ENCODE measurements at places on chromosomes 1 and 21.

- no peak for DNase-seq
These were observed 346.6 kb downstream of the ZNF326 start for GRCh38 chr1:90341516-90341915.

DNA sequence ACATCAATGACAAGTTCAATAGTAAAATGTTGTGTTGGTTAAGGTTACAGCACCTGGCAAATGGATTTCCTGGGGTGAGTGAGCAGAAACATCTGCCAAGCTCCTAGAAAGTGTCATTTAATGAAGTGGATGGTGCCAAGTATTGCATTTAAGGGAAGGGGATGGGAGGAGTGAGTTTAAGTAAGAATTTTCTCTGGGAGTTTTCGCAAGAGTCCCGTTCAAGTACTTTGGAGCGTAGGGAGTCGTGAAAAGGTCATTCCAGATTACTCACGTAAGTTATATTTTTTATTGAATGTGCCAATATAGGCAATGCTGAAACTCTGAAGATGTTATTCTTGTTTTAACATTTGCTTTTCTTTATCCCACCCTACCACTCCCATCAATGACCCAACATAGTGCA is 117.4 kb upstream of the RAB3GAP2 start:
- no peak for DNase-seq

DNA sequence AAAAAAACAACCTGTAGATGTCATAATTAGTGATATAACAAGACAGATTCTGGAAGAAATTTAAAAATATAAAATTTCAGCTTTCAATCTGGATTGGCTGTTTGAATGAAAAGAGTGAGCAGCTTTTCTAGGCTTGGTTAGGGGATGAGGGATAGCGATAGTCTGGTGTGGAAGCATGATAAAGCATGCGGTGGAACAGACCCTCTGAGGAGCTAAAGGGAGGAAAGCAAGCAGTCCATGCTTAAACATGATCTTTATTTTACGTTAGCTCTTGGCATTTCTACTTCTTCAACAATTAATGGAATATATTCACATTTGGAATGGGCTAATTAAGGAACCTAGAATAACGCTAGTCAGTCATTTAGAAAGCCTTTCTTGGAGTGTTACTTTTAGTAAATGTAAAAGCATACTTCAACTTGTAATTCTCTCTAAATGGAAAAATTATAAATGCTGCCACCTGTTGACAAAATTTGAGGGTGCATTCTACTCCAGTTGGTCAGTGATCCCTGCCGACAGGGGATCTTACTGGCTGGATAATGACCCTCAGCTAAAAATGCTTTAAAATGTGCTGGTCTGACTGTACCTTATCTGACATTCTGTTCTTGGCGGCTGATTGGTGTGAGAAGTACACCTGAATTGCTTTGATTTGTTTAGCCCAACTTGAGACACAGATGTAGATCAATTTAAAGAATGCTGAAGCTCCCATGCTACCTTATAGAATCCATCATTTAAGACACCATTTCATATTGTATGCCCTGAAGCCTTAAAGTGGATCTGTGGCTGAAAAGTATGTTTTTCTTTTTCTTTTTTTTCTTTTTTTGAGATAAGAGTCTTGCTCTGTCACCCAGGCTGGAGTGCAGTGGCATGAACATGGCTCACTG is 61.2 kb downstream of the AK4 start:
- DNase-seq: peak; percentile 25

DNA sequence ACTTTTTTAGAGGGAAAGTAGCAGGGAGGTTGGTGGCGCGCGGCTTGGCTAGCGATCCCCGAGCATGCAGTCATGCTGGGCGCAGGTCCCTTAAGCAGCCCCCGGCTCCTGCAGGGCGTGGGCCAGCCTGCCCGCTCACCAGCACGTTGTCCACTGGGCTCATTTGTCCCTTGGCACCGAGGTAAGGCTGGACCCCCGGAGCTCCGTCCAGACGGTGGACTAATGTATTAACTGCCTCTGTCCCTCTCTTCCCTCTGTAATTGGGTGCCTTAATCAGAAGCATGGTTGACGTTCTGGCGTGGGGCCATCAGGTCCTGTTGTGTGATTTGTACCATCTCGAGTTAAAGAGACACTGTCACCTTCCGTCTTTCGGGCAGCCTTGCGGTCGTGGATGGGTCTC is 17.7 kb downstream of the TMEM201 start:
- no peak for DNase-seq

- DNase-seq: no peak
These were observed 1.2 kb upstream of the TMPRSS3 start for GRCh38 chr21:42396799-42397745.

DNA sequence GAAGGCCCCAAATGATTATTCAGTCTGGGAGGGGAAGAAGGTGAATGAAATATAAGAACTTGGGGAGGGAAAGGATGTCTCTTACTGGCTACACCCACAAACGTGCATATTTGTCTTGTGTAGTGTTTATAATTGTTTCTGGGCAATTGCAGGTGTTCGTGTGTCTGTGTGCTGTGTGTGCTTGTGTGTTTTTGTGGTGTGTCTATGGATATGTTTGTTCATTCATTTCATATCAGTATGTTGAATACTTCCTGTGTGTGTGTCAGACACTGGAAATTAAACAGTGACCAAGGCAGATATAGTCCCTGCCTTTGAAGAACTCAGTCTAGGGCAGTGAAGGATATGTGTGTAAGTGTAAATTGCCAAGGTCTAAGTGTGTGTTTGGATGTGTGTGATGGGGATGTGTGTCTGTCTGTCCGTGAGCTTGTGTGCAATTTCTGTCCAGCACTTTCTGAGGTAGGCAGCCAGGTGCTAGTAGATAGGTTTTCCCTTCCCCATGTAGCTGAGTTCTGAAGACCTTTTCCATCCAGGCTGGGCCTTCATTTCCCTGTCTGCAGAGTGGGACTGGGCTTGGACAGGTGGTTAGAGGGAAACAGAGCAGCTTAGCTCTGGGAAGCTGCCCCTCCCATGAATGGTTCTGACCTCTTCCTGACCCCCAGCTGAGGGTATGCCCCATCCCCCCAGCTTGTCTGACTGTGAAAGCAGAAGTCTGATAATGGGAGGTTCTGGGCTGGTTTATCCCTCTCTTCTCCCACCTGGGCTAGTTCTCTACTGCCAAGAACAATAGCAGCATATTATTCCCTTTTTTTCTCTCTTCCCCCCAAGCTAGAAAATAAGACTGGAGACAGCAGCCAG is 3.8 kb downstream of the AGO1 start:
- no peak for DNase-seq

All from CD4-positive, alpha-beta T cell treated with Interleukin-10 for 1 hour (primary cell).